ENCODE measurements at places on chromosomes 11 and 22.
A peak's percentile ranks its signal among the peaks of the same experiment; 100 is the strongest.

GRCh38 chr22:23117891-23118646, 23.7 kb downstream of the RSPH14 start:
- no peak for DNase-seq

DNA sequence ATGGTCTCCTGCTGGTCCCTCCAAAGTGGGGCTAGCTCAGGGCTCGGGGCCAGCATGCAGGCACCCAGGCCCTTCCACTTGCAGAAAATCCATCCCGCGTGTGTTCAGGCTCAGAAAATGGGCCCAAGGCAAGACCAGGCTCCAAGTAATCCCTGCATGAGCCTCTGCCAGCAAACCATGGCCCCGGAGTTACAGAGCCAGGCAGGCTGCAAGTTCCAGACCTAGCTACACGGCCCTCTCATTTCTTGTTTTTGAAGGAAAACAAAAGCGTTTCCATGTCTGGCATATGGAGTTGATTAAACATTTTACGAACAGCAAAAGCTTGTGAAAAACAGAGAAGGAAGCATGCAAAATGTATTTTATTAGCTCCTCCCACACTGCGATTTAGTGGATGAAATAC, 29.7 kb downstream of the KIAA0930 start:
- DNase-seq: no peak

GRCh38 chr11:2306877-2307500, 5.2 kb downstream of the TSPAN32 start:
- no peak for DNase-seq

GRCh38 chr22:45329530-45329936, 19.8 kb downstream of the FAM118A start:
- peak; percentile 72 for DNase-seq

DNA sequence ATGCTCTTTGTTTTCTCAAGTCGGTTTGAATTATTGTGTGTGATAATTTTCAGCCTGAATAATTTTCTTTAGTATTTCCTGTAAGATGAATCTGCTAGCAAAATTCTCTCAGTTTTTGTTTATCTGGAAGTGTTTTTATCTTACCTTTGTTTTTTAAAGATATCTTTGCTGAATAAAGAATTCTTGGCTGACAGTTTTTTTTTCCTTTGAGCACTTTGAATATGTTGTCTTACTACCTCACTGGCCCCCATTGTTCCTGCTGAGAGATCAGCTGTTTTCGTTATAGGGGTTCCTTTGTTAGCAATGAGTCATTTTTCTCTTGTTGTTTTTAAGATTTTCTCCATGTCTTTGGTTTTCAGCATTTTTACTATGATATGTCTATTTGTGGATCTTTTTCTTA, 63.0 kb downstream of the HORMAD2 start:
- no peak for DNase-seq

DNA sequence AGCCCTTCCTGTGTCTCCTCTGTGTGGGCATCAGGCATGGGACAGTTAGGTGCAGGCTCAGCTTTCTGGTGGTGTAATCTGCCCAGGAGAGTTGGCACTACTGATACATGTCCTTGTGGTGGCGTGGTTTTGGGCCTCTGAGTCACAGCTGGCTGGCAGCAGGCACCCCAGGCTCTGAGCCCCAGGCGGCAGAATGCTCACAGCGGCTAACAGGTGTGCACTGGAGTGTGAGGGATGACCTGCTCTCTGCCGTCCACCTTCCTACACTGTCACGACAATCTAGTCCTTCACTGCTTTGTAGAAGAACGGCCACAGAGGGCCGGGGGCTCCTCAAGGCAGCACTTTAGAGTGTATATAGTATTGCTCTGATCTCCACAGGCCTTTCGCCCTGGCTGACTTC, 100.3 kb upstream of the PITPNB start:
- no peak for DNase-seq

GRCh38 chr22:45441138-45441537, 27.6 kb downstream of the RIBC2 start:
- DNase-seq: no peak

DNA sequence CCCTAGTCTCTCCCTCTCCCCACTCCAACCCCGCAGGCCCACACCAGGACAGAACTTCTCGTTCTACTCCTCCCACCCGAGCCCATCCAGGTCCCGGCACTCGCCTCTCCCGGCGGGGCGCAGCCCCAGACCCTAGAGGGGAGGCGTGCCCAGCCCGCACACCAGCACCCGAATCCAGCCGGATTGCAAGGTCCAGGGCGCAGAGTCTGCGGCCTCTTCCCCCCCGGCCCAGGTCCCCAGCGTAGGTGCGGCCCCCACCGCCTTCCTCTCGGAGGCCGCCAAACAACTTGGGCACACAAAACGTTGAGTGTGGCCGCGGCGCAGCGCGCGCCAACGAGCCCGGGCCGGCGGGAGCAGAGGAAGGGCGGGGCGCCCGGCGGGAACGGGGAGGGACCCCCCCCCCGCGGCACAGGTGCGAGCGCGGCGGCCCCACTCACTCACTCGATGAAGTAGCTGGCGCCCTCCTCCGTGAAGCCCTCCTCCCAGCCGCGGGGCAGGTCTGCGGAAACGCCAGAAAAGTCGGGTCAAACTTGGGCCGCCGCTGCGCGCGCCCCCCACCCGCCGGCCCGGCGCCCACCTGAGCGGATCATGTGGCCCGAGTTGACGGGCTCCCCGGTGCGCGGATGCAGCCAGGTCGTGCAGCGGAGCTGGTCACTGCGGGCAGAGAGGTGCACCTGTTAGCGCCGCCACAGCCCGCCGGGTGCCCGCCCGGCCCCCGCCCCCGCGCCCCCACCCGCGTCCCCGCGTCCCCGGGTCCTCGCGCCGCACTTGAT, 480 bp downstream of the PLEKHA7 start:
- no peak for DNase-seq

GRCh38 chr22:46150655-46151477, 540 bp downstream of the PPARA start:
- no peak for DNase-seq

DNA sequence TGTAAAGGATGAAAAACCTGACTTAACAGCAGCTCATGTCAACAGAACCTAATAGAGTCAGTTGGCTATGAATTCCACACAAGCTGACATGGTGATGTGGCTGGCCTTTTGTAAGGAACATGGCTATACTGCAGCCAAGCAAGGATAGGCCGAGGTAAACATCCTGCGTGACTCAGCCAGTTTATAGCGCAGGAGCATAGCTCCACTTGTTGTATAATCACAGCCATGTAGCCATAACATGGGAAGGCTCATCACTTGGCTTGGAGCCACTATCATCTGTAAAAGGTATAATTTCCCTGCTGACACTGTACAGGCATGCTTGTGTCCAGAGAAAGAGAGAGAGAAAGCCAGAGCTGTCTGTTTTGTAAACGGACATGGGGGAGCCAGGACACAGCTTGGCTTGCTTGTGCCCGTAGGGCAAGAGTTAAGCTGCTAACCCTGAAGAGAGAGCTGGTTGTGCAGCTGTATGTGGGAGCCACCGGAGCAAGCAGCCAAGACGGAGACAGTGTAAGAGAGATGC, 104.4 kb upstream of the PLET1 start:
- no peak for DNase-seq

GRCh38 chr11:46339816-46340215, 7.4 kb upstream of the DGKZ start:
- no peak for DNase-seq

DNA sequence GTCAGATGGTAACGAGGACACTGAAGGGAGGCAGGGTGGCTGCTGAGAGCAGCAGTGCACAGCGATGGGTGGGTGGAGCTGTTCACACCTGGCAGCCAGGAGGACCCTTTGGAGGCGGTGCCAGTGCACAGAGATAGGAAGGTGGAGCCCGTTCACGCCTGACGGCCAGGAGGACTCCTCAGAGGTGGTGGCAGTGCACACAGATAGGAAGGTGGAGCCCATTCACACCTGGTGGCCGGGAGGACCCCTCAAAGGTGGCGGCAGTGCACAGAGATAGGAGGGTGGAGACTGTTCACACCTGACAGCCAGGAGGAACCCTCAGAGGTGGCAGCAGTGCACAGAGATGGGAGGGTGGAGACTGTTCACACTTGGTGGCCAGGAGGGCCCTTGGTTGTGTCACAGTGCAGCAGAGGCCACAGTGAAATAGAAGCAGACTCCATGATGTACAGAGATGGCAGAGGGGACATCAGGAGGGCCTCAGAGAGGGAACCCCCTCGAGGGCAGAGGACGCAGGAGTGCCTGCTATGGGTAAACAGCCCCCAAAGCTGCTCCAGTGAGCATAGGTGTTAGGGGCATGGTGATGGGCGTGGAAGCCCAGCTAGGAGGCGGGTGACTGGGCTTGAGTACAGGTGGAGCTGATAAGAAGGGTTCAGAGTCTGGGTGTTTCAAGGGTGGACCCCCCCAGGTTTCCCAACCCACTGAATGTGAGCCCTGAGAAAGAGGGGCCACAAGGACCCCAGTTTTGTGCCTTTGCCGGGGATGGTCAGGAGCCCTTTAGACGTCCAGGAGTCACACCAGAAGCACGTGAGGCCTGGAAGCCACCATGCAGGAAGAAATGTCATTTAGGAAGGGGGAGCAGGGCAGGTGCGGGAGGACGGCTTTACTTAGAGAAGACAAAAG, 566.7 kb downstream of the BRD1 start:
- no peak for DNase-seq

GRCh38 chr22:46073683-46074504, 76.4 kb upstream of the PPARA start:
- DNase-seq: no peak

DNA sequence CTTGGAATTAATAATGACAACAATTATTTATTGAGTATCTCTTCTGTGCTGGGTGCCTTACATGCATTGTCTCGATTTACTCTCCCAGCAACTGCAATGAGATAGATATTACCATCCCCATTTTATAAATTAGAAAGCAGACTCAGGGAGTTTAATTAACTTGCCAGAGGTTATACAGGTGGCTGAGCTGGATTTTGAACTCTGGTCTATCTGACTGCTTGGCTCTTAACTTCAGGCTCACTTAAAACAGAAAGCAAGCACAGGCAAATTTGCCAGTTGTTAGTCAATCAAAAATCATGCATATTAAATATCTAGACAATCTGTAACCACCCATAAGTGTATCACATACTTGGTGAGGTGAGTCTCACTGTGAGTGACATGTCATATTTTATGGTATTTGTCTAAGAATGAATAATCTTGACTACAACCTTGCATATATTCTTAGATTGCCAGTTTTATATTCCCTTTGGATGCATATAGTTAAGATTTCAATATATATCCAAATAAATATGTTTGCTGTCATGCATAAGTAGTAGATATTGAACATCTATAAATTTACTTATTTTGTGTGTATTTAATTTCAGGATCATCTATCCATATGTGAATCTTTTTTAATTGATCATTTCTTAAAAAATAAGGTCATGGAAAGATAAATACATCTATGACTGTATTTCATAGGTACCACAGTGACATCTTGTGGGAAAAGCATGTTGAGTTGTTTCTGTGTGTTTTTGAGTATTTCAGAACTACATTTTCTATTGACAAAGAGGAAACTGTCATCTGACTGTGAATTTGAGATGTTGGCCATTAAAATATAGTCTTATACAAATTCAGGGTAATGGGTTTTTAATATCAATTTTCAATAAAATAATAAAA, 112.0 kb upstream of the ARHGAP42 start:
- no peak for DNase-seq

DNA sequence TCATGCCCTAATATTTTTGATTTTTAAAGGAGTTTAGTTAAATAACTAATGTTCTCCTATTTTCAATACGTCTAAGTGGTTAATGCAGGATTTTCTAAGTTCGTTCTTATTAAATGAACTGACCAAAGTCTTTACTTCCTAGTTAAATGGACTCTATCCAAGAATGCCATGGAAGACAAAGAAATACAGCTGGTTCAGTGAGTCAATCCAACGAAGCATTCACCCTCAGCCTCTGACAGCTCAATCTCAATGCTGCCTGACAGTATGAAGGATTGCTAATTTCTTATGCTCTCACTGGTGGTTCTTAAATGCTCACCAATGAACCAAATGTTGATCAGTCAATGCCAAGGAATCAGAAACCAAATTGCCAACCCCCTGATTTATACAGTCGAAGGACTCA, 219.4 kb downstream of the CADM1 start:
- DNase-seq: no peak

DNA sequence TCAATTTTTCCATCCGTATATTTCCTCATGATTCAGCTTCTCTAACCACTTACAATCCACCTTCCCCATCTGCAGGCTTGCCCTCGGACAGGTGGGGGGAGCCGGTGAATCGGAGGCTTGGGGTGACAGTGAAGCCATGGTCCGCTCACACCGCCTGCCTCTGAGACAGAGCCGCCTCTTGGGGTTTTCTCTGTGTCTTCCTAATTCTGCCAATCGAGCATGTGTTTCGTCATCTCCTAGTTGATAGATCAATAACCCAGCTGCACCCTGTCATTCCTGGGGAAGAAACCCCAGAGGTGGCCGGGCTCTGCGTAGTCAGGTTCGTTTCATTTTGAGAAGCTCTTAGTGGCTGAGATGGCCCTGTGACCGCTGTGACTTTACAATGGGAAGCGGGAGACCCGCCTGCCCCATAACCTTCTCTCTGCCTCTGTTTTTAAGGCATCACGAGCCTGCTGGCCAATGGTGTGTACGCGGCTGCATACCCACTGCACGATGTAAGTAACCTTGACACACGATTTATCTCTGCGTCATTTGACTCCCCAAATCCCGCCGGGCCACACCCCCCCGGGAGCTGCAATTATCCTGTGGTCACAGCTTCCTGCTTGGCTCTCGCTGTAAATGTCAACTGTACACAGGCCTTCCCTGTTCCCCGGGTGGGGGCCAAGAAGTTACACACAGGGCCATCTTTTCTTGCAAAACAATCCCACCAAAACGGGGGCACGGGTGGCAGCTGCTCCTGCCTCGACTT, 33.3 kb downstream of the ANO1 start:
- DNase-seq: no peak

- DNase-seq: no peak
Observed at GRCh38 chr22:37911697-37912096, 5.6 kb downstream of the MICALL1 start.

- no peak for DNase-seq
Observed at GRCh38 chr22:35152316-35152715, 86.4 kb downstream of the ISX start.

- DNase-seq: peak; percentile 47
Observed at GRCh38 chr11:113267493-113267892, 46.9 kb upstream of the TTC12 start.

Data from anterior cingulate cortex (tissue), 58 donors.